Kidney capillary endothelial cell (primary cell): ENCODE measurements at places on chromosomes 11 and 22.

DNA sequence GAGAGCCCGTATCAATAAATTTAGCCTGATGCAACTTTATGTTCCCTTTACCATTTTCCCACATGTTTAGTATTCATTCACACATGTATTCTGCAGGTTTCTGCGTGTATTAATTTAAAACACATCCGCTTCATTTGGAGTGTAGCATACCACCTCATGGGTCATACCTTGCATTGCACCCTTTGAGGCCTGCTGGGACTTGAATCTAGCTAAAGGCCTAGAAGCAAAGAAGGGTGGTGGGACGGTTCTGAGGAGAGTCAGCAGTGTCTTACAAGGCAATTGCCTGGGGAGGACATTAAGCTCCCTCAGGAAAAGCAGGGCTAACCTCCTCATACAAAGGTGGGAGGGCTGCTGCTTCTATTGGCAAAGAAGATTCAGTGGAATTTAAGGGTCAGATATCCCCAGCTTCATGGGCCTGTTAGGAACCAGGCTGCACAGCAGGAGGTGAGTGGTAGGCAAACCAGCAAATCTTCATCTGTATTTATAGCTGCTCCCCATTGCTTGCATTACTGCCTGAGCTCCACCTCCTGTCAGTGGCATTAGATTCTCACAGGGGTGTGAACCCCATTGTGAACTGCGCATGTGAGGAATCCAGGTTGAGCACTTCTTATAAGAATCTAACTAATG lies 15.9 kb upstream of the SNX19 start:
- no peak for DNase-seq

DNA sequence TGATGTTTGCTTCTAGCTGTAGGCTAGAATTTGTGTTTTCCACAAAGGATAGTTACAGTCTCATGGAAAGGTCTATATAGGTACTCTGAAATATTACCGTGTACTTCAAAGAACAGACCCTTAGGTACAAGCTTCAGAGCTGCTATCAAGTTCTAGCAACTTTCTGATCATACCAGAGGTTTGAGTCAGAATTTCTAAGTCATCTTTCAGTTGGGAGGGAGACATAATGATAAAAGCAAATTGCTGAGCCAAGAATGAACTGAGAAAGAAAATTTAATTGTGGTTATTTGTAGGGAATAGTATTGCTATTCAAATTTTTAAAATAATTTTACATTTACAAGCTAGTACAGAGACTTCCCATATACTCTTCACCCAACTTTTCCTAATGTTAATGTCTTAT lies 19.9 kb upstream of the ME3 start:
- no peak for DNase-seq

GRCh38 chr22:32044913-32045312 lies 1.9 kb downstream of the SLC5A1 start:
- DNase-seq = no peak

DNA sequence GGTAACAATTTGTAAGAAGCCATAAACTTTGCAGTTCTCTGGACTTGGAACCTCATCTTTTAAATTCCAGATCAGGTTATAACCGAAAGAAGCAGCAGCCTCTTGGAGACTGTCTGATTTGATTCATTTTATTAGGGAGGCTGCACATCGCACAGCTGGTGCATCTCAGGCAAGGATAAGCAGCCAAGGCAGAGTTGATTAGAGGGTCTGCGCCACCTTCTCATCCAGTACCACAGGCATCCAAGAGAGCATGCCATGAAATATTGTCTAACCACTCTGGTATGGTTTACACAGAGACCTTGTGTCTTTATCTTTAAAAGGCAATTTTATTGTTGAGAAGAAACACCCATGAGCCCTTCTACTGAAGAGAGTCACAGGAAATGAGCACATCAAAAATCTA lies 16.2 kb upstream of the CWF19L2 start:
- no peak for DNase-seq

DNA sequence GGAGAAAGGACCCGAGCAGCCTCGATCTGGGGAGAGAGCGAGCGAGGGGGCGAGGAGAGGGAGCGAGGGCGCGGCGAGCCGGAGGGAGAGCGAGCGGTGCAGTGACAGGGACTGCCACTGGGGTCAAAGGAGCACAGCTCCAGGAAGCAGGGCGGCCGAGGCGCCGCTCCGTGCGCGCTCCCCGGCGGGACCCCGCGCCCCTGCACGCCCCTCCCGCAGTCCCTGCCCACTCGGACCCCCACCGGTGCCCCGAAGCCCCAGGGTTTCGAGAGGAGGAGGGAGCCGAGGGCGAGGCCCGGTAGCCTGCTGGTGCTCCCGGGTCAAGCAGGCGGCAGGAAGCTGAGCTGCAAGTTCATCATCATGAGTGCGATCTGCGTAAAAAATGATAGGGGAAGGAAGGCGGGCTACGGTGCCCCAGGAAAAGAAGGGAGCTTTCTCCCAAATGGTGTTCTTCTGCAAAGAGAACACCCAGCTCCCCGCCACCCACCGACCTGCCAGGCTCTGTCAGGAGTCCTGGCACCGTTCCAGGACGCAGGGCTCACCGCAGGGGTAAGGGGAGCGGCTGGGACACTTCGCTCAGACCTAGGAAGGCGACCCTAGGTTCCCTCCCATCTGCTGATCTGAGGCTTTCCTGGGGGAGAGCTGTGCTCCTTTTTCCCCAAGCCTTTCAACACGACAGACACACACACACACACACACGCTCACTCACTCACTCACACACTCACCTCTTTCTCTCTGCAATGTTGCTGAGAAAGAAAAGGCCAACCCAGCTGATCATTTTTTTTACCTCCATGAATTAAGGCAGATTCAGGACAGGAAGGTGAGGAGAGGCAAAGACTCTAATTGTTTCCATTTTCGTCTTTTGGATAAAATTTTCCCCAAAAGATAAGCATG lies at the start of gene MPPED2:
Gene MPPED2, minus strand, starts transcription at position 103 of the 894 bp plus-strand sequence. CDS start 5,980 bp downstream, outside the sequence.
- peak; percentile 26 for DNase-seq

DNA sequence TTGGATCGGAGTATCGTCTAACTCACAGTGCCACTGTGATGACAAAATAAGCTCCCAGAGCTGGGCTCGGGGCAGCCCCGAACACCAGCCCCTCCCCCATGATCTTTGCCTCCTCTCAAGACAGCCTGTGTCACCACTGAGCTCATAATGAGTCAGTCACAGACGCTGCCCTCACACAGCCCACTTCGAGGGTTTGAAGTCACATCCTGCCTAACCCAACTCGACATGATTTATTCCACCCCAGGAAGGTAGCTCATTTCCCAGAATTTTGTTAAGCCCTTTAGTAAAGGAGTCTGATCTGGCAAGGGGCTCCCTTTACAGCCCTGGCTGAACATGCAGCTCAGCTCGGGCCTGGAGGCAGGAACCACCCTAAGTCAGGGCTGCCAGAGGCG lies 22.8 kb downstream of the MYH9 start:
- DNase-seq = peak; percentile 96

DNA sequence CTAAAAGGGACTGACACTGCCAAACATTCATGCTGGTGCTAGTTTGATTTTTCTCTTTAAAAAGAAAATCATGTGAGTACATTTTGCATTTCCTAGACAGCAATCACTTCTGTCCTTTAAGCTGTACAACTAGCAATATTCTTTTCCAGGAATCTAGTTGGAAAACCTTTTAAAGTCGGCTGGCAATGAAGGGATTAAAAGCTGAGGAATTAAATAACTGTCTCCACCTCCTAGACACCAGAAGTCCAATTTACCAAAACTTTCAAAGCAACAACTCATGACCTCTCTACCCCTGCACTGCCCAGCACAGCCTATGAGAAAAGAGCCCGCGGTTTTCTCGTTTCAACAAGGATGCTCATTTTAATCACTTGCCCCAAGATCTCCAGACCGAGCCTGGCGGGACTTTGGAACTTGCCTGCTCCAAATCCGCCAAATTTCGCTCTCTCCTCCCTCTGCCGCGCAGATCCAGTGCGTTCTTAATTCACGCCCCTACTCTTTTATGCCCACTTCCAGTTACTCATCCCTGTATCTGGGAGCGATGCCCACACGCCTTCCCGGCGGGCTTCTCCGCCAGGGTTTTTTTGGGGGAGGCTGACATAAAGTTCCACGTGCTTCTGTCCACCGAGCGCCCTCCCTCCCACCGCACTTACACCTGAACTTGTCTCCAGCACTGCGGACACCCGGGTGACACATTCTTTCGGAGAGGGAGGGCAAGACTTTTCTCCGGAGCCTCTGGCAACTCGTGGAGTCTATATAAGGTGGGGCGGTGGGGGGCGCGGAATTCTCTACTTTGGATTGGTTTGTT lies 2.5 kb downstream of the MPPED2 start:
- peak; percentile 12 for DNase-seq

DNA sequence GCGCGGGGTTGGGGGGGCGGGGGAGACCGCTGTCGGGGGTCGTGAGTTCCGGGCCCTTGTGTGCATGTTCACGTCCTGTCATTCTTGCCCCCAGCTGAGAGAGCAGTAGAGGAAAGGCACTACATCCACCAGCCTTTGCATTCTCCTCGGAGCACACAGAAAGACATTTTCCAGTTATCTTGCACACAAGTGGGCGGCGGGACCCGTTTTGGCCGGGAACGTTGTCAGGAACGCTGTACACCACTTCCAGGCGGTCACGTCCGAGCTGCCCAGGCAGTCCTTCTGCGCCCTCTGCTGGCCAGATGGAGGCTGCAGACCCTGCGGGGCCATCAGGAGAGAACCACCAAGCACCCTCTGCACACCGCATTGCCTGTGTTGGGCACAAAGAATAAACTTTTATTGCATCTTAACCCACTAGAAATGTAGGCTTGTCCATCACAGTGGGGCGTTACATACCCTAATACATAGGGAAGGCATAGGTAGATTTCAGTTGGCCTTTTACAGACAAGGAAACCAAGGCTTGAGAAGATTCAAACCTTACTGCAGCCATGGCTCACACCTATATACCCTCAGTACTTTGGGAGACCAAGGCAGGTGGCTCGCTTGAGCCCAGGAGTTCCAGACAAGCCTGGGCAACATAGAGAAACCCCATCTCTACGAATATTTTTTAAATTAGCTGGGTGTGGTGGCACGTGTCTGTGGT lies 2.8 kb upstream of the CDKN1C start:
- DNase-seq = peak; percentile 75

DNA sequence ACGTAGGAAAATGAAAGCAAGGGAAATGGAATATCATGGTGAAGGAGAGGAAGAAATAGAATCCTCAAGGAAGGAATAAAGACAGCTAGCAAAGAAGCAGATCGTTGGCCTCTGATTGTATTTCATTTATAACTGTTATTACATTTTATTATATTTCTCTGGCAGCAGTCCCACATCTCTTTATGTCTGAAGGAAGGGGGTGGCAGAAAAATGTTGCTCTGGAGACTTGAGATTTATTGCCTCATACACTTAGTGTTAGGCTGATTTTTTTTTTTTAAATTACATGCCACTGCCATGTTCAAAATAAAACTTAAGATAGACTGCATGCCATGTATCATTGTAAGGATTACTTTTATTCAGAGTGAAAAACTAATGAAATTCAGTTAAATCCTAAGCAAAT lies 971.7 kb upstream of the CHORDC1 start:
- DNase-seq = no peak

DNA sequence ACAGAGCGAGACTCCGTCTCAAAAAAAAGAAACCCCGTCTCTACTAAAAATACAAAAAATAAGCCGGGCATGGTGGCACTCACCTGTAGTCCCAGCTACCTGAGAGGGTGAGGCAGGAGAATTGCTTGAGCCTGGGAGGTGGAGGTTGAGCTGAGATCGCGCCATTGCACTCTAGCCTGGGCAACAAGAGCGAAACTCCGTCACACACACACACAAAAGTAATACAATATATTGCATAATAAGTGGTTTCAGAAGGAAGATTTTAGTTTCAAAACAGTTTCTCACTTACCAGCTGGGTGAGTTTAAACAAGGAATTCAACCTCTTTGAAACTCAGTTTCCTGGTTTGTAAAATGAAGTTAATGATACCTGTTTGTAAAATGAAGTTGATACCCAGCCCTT lies 32.7 kb upstream of the HTR3A start:
- no peak for DNase-seq

- no peak for DNase-seq
Measured at GRCh38 chr22:29141078-29141688, 64.5 kb upstream of the EMID1 start.

DNA sequence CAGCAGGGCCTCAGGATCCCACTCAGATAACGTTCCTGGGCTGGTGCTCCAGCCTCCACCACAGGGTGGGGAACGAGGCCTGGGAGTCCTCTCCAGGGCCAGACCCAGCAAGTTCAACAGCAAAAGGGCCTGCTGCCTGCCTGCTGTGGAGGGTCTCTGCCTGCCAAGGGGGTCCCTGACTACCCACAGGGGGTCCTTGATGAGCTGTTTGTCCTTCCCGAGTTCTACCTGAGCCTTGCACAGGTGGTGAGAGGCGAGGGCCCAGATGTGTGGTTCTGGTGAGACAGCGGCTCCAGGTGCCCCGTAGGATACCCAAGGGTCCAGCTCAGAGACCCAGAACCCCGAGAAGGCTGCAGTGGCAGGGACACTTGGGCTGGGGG lies 4.4 kb downstream of the DUSP8 start:
- DNase-seq = no peak

- DNase-seq = no peak
Measured at GRCh38 chr11:113623114-113623513, 83.0 kb downstream of the TMPRSS5 start.

GRCh38 chr11:18235394-18236334 lies 938 bp downstream of the SAA4 start:
- DNase-seq = no peak

- peak; percentile 68 for DNase-seq
Measured at GRCh38 chr11:8699903-8700302, 17.3 kb downstream of the RPL27A start.

DNA sequence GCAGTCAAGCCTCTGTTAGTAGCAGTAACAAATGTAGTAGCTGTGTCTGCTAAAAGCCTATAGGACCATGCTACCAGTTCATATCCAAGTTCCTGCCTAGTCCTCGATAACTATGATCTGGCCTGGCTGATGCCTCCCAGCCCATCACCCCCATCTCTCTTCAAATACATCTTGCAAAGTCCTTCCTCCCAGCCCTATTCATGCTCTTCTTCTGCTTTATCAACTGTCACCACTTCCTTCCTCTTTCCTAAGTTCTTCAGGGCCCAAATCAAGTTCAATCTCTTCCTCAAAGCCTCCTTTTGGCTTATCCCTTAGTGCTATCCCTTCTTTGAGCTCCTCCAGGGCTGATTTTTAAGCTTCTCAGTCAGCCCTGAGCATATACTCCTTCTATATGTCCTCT lies 150.9 kb upstream of the THY1 start:
- no peak for DNase-seq

DNA sequence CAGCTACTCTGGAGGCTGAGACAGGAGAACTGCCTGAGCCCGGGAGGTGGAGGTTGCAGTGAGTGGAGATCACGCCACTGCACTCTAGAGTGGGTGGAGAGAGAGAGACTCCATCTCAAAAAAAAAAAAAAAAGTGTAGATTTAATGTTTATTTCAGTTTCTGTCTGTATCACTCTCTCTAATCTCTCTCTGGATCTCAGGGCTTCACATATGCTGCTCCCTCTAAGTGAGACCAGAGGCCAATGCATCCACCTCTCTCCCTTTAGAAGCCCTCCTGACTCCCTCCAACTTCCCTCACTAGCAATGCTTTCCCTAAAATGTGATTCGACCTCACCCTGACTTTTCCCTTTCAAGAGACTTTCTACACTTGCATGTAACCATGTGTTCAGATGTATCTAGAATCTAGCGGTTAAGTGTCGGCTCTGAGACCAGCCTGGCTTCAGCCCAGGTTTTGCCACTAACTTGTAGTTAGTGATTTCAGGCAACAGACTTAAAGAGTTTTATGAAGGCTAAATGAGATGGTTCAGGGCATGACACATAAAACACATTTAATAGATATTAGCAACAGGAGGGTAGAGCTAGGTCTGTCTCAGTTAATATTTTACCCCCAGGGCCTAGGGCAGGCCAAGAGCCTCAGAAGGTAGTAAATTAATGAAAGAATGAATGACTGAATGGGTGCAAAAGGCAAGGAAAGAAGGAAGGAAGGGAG lies 364.3 kb downstream of the LARGE1 start:
- DNase-seq = no peak

GRCh38 chr22:22749167-22749758 lies 104.8 kb downstream of the GGTLC2 start:
- no peak for DNase-seq
